ENCODE measurements at places on chromosomes 4 and X. TPM values are rescaled to one million over a fixed set of nuclear protein-coding genes. Genes with fewer than 3 reads are reported as not detected.

ALAS2 gene
- total RNA-seq, result not detected

WNK3 gene
- 1.4 TPM for total RNA-seq

FOXO4 gene
- 15.1 TPM for total RNA-seq

ADAMTS3 gene
- total RNA-seq, result not detected

MAGEA10 gene
- not detected for total RNA-seq

DNA sequence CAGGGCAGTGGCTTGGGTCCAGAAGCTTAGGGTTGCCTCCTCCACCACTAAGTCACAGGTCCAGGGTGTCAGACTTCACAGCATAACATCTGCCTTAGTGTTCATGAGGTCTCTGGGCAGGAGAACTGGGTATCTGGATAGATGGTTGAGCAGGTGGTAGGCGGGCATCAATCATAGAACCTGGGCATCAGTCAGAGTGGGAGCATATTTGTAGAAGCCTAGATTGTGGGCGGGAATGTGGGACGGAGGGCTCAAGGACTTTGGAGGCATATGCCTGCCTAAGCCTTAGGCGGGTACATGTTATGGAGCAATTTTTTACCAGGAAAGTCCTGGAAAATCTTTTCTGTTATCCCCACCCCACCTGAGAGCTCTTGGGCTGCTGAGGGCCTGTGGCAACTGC, 28.5 kb downstream of the TAF7L start:
- H3K36me3 ChIP-seq, result no peaks in the 10 kb centered on the region
- peaks cover 16% of the 10 kb centered on the region for H3K27me3 ChIP-seq
- DNase-seq, result no peak
- no peak overlapping the region for H3K4me3 ChIP-seq

DNA sequence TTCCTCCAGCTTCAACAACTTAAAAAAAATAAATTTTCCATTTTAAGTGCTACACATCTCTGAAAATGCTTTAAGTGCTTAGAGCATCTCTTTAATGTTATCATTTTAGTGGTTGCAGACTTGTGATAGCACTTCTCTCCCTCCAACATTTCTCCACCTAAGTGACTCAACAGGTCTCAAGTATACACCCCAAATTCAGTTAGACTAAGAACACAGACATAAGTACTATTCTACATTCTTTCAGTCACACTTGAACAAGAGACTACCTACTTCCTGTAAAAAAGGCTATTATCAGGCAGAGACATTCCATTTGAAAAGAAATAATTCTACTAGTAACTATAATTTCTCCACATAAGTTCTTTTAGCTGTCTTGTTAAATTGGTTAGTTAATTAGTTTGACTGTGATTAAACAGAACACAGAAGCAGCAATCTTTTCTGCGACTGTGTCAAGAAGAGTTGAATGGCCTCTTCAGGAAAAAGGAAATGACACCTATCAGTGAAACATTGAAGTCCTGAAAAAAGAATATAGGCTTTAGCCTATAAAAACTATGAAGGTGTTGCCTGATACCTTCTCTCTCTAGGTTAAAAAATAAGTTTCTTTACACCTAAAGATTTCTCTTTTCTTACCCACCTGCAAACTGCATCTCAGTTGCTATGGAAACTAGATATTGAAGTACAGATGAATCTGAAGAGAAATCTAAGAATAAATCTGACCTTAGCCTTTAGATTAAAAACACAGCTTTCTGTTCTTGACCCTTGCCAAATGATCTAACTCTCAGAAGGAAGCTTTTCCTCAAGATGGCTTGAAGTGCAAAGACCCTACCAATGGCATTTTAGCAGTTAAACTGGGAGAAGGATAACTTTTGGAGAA, 18.0 kb downstream of the NAF1 start:
- H3K27me3 ChIP-seq, result no peaks in the 10 kb centered on the region
- H3K27ac ChIP-seq, result no peak overlapping the region
- H3K36me3 ChIP-seq, result peaks cover 10% of the 10 kb centered on the region
- H3K4me3 ChIP-seq, result no peak overlapping the region

DNA sequence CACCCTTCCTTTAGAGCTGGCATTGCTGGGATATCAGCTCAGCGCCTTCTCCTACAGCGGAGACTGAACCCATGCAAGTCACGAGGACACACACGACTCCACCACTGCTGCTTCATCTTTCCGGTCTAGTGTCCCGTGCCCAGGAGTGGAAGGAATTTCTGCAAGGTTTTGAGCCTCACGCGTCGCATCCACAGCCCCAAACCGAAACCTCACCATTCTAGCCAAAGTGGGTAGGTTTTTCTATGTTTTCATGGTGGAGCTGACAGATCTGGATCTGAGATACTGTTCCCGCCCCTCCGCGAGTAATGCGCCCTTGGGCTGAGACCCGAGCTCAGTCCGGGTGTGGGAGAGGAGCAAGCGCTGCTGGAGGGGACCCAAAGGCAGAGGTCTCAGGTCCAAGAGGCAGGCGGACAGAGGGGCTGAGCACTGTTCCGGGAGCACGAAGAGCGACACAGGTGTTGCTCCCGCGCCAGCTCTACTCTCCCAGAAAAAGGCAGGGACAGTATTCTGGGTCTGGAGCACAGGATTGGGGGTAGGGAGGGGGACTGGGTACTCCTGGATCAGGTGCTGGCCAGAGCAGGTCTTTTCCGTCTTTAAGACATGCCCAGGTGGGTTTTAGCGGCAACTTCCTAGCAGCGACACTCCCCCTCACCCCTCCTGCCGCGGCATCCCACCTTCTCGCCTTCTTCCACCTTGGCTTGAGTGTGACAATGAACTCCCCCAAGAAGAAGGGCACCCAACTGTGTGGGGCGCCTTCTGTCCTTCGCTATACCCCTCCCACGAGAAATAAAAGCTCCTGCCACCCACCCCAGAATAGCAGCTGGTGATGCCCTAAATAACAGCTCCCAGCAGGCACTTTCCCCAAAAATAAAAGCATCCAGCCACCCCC, 1.8 kb downstream of the EPHA5 start:
- H3K4me3 ChIP-seq, result no peak overlapping the region
- peaks cover 6% of the 10 kb centered on the region for H3K4me1 ChIP-seq
- DNase-seq, result no peak
- H3K36me3 ChIP-seq, result peaks cover 5% of the 10 kb centered on the region

- peaks cover 5% of the 10 kb centered on the region for H3K36me3 ChIP-seq
- peak within 1 kb of the TSS; percentile 80 for H3K4me3 ChIP-seq
- H3K27ac ChIP-seq, result peak within 1 kb of the TSS; percentile 15
- peaks cover 19% of the 10 kb centered on the region for H3K4me1 ChIP-seq
- H3K27me3 ChIP-seq, result peaks cover 77% of the 10 kb centered on the region
Measured at GRCh38 chr4:576245-576821, at the start of gene TMEM271. TMEM271 (minus strand) TSS chr4:576295; CDS start chr4:576062, 233 bp downstream.

- peaks cover 26% of the 10 kb centered on the region for H3K4me1 ChIP-seq
- H3K4me3 ChIP-seq, result no peak overlapping the region
- no peaks in the 10 kb centered on the region for H3K27me3 ChIP-seq
- peaks cover 10% of the 10 kb centered on the region for H3K36me3 ChIP-seq
- no peak overlapping the region for H3K27ac ChIP-seq
- DNase-seq, result no peak
Measured at GRCh38 chr4:118823471-118823870, 12.5 kb downstream of the SEC24D start.

All from activated T-cell treated with anti-CD3 and anti-CD28 coated beads, Interleukin-2, amount 50 U/mL, for 72 hours (primary cell).